Activated CD4-positive, CD25-positive, alpha-beta regulatory T cell treated with anti-CD3 and anti-CD28 coated beads, Interleukin-2, amount 50 U/mL, for 24 hours (primary cell): ENCODE measurements at places on chromosomes 11 and 22.

- ATAC-seq, result no peak
Observed at GRCh38 chr11:3162410-3163240, 2.5 kb downstream of the OSBPL5 start.

DNA sequence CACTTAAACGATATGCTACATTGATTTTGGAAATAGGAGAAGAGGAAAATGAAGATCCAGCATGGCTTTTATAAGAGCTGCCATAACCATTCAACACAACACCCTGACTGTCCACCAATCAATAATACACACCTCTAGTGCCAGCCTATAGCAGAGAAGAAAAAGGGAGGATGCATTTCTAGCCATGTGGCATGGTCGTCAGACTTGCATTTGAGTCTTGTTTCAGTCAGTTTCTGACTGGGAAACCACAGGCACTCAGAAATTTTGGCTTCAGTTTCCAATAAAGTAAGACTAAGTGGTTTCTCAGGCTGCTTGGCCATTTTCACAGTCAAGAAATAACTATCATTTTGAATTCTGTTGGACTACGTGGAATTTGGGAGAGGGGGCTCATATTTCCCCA lies 523.5 kb upstream of the LRRC4C start:
- ATAC-seq, result no peak

GRCh38 chr22:26461188-26461810 lies 22.3 kb downstream of the HPS4 start:
- peak; percentile 30 for ATAC-seq

DNA sequence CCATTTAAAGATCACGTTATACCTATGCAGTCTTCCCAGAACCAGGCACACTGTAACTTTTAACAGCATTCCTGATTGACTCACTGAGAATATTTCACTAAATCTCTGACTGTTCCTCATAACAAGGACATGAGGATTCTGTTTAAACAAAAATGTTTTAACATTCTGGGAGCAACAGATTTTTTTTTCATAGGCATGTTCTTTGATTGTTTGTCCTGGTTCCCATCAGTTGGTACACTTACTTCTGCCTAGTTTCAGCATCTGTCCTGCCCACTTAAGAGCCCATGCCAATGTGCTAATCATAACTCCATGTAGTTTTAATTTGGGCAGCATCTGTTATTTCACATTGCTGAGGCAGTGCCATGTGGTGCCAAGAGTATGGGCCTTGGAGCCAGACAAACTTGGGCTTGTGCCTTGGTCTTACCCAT lies 138.5 kb upstream of the CTSC start:
- ATAC-seq, result no peak

- no peak for ATAC-seq
Observed at GRCh38 chr11:42593441-42593840, 718.4 kb upstream of the API5 start.

DNA sequence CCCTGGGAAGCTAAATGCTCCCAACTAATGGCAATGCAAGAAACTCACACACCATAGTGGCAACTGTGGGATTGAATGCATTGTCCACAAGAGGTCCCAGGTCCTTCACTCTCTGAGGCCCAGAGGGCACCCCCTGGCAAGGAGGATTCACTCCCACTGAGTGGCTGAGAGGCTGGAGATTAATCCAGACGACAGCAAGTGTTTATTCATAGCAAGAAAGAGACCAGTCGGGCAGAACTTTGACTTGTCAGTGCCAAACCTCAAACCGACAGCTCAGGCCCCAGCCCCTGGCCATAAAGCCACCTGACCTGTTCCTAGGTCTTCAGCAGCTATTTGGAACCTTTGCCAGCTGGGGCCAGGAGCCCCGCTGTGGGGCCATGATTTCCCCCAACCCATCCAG lies 54.5 kb upstream of the MPEG1 start:
- peak; percentile 13 for ATAC-seq

GRCh38 chr11:11293798-11294550 lies 59.1 kb downstream of the CSNK2A3 start:
- no peak for ATAC-seq

- ATAC-seq, result no peak
Observed at GRCh38 chr11:10908215-10908951, 50.5 kb upstream of the ZBED5 start.

- ATAC-seq, result no peak
Observed at GRCh38 chr22:44261861-44262595, 50.7 kb downstream of the SHISAL1 start.

GRCh38 chr22:44855855-44856254 lies 103.5 kb downstream of the ARHGAP8 start:
- peak; percentile 41 for ATAC-seq

- no peak for ATAC-seq
Observed at GRCh38 chr11:47179655-47179991, 2.9 kb upstream of the ARFGAP2 start.

GRCh38 chr22:23086787-23087186 lies 16.5 kb downstream of the GNAZ start:
- no peak for ATAC-seq
